ENCODE measurements at places on chromosomes 2 and 18.

GRCh38 chr2:46361920-46362666, 64.9 kb downstream of the EPAS1 start:
- DNase-seq = no peak

DNA sequence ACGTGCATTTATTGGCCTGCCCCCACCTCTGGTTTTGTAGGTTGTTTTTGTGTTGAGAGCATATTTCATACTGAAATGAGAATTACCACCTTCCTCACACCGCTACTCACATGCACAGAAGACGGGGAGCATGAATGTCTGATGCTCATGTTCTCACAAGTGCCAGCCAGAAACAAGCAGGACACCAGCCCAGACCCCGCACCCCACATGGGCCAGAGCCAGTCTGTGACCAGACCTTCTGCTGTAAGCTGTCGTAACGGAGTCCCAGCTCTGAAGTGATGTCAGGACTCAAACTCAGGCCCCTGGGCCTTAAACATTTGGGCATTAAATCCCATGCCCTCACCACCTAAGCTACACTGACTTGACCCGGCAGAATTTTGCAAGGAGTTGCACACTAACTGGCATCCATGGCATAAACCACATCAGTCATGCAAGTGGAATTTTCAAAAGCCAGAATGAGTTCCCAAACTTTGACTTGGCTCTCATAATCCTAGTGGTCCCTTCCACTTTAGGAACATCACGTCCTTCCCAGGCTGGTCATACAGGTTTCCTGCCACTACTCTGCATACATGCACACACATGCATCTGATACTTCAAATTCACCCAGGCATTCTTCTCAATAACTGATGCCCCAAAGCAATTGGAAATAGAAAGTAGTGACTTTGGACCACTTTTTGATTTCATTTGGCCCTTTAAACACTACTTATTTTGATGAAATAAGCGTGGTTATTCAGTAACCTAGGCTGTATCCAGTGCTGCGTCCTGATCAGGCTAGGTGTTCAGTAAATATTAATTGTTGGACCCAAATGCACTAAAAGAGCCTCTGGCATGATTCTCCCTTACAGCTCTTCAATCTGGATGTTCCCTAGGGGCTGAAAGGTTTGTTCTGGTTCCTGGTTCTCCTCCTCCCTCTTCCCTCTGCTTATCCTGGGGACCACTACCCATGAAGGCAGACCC, 223.1 kb upstream of the ID2 start:
- DNase-seq = no peak

- DNase-seq = no peak
Measured at GRCh38 chr2:121098556-121098955, 186.4 kb downstream of the TFCP2L1 start.

DNA sequence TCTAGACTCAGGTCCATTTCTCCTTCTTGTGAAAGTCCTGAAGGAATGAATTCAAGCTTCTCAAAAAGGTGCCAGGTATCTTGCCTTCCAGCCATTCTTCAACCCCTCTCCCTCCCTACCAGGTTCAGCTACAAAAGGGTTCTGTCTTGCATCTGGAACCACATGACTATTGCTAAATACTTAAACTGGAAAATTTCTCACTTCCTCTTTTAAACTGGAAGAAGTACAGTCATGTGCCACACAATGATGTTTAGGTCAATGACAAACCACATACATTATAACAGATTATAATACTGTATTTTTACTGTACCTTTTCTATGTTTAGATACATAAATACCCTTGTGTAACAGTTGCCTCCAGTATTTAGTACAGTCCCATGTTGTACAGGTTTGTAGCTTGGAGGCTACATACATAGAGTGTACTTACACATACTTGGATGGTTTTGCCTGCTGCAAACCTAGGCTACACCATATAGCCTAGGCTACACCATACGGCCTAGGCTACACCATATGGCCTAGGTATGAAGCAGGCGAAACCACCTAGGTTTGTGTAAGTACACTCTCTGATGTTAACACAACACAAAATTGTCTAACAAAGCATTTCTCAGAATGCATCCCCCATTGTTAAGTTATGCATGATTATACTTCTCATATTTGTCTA, 142.0 kb upstream of the DNMT3A start:
- DNase-seq = no peak

- no peak for DNase-seq
Measured at GRCh38 chr2:63613391-63613901, 24.7 kb downstream of the MDH1 start.

- no peak for DNase-seq
Measured at GRCh38 chr18:56516789-56517188, 121.6 kb downstream of the TXNL1 start.

Data from stimulated activated CD8-positive, alpha-beta memory T cell treated with anti-CD3 and anti-CD28 coated beads, Interleukin-7, amount 100 ng/mL, for 1 hour (primary cell).